ENCODE measurements at places on chromosomes 7 and 10.

DNA sequence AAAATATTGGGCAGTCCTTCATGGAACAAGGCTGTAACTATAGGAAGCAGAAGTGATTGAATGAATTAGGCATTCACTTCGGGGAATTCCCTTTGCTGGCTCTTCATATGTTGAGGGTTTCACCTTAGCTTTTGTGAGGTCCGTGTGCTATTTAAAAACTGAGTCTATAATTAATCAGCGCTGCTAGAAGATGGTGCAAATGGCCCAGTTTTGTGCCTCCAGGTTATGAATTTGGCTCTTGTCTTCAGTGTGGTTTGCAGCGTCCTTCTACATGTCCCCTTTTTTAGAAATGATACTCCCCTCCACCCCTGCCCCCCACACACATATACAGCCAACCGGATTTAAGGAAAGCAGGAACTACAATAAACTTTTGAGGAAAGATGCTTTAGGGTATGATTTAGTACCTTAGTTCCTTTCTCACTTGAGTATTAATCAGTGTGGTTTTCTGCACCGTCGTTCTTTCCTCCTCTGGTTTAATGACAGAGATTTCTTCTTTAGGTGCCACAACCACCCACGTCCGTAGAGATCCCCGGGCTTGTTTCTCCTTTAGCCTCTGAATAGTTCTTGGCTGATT lies 110.6 kb upstream of the SAMD8 start:
- DNase-seq: no peak

DNA sequence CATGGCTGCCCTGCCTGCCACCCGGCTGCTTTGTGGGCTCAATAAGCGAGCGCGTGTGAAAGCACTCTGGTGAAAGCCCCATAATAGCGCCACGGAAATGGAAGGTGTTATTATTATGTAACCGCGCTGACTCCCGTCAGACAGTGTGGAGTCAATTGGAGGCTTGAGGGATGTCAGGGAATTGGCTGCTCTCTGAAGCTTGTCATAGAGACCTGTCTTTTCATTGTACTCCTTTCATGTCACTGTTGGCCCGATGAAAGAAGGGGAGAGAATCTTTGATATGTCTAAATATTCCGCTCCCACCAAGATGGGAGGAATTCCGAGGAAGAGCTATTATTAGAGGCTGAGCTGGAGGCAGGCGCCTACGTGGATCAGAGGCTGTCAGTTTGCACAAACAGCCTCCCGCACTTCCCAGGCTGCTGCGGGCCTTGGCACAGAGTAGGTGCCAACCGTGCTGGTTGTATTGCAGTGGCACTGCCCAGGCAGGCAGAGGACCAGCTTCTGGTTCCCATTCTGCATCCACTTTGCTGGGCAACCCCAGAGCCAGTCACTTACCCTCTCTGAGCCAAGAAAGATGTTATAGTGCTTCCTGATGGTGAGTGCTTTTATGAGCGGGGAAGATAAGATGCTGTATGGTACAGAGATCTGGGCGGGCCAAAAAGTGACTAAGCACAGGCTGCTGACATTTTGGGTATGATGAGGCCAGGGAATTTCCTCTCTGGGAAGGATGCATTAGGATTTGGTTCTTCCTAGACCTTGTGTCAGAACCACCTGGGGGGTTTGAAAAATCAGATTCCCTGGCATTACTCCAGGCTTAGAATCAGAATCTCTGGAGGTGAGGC lies 151.4 kb downstream of the RPS24 start:
- DNase-seq: no peak

DNA sequence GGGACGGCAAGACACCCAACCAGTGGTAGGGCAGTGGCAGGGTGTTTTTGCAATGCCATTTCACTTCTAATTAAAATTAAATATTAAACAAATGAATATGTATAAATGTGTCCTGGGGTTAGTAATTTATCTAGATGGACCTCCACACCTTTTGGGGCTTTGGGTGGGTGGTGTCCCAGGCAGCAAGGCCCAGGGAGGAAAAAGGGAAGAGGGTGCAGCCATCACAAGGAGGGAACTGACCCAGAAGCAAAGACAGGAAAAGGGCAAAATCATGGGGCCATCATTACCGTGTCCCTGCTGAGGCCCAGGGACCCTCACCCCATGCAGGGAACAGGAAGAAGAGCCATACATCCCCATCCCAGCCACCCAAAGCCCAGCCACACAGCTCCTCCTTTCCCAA lies 204.6 kb downstream of the GRID1 start:
- DNase-seq: no peak

DNA sequence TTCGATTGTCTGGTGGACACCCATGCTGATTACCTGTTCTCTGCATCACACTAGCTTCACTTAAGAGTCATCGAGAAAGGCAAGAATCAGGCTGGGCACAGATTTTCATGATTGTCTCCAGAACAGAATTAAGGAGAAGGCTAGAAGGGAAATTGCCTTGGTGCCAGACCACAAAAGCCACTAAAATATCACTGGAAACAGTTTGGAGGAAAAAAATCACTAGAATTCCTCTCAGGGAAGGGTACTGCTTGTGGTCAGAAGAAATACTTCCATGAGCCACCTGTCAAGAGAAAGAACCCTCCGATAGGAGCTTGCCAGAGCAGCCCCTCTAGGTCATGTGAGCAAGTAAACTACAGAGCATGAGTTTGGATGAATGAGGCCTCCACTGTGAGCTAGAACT lies 269.3 kb upstream of the TEX47 start:
- no peak for DNase-seq

DNA sequence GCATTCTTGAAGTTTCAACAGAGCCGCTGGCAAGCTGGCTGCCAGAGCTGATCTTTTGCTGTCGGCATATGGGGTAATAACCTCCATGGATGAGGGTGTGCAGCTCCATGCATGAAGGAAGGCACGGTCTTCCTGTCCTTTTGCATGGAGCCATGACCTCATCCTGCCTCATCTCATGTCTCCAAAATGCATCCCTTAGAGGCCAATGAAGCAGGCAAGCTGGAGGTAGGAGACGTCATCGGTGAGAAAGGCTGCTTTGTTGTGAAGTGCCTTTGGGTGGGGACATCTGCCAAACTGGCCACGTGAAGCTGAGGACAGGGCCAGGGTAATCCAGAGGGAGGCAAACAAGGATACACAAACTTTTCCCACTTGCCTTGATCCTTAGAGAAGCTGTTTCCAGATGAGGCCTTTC lies 161.5 kb upstream of the TBX20 start:
- no peak for DNase-seq

DNA sequence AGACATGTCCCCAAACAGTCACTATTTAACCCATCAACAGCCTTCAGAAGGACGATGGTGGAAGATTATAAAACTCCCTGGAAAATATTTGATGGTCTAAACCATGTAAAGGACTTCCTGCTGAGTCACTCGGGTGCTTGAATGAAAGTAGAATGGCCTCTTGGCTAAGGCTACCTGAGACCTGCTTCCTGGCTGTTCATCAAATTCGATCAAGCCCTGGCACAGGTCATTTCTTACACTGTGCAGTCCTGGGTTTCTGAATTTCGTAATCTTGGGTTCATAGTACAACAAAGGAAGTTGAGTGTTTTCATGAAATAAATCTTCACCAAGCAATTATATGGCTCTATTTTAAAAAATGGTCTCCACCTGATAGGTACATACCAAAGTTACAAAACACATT lies 260.3 kb upstream of the RNF32 start:
- DNase-seq: no peak

DNA sequence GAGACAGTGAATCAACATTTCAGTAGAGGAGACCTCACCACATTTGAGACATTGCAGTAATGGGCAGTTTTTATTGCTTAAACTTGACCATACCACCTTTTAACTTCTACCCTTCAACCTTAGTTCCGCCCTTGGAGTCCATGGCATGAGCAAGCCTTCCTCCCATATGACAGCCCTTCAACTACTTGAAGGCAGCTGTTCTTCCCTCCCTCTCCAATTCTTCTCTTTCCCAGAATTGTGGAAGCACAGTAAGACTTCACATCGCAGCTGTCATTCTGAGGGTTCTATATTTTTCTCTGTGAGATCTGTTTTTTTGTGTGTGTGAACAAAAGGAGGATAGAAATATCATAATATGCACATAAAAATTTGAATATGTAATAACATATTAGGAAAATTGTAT lies 2.2 kb upstream of the TSPAN12 start:
- DNase-seq: no peak

DNA sequence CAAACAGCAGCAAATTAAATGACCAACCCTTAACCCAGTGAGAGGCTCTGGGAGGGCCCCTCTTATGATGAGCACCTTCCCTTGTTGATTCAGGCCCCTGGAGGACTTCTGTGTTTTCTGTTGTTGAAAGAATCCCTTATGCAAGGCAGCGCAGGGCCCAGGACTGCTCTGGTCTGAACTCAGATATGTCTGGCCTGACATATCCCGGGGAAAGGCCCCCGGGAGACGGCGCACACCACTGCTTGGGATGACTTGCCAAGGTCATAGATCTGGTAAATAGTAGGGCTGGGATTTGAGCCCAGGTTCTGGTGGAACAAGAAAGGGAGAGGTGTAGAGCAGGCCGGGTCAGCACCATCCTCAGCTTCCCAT lies 124.0 kb downstream of the AOAH start:
- DNase-seq: no peak

DNA sequence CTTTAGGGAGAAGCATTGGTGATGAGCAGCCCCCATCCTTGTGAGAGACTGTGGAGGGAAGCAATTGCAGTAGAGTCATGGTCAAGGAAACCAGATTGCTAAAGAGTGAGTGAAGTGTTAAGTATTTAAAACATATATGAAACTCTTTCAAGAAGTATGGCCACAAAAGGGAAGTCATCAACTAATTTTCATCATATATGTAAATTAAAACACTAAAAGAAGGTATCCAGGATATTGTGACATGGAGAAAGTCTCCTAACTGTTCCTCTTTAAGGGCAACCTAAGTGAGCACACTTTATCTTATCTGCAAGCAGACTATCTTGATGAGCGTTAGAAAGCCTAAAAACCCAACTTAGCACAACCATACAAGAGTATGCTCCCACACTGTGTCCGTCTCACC lies 69.7 kb downstream of the CD36 start:
- DNase-seq: no peak

DNA sequence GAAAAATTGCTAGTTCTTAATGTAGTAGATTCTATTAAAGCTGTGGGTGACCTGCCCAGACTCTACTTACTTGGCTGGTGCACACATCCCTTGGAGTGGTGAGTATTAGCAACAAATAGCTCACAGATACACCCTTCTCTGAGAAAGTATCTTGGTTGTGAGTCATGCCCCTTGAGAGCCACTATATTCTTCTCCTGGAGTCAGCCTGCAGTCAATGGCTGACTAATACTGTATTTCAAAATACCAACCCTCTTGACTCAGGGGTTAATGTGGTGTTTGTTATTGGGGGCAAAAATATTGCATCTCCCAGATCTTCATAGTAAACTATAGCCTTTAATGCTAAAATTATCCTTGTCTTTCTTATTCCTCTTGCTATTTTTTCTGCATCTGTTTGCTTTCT lies 354.9 kb downstream of the BMPER start:
- no peak for DNase-seq
